ENCODE measurements at places on chromosomes 12 and 14.
A peak's percentile ranks its signal among the peaks of the same experiment; 100 is the strongest.

- DNase-seq = no peak
Measured at GRCh38 chr14:101225157-101226152, 321.9 kb upstream of the RTL1 start.

GRCh38 chr12:74490390-74491064 is 47.1 kb upstream of the ATXN7L3B start:
- DNase-seq = no peak

DNA sequence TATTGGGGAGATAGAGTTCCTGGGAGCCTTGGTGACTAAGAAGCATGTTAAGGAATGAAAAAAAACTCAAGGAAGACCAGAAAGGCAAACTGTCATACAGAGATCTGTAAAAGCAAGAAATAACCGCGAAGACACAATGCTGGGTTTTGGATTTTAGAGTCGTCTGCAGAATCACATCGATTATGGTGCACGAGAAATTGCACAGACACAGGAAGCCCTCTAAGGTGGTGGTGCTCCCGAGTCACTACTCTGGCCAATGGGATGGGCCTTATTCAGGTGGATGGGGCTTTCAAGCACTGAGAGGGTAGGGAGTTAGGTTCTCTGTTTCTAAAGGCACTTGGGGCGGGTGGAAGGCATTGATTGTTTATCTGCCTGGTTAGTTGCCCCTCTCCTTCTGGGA is 10.3 kb upstream of the FLVCR2 start:
- no peak for DNase-seq

GRCh38 chr14:68669111-68669511 is 123.8 kb downstream of the ZFP36L1 start:
- no peak for DNase-seq

DNA sequence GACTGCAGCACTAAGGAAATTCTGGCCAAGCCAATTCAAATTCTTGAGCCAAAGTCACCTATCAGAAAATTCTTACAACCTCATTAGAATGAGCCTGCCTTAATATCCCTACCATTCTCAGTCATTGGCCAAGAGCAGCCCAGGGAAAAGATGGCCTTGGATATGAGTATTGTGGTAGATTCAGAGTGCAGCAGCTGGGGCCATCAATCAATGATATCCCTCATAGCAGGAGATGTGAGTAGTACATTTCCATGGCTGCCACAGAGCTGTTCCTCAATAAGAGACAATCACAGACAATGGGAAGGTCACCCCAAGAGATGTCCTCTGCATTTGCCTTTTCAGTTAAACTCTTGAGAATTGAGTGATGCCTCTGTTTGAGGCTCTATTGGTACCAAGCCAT is 161.6 kb downstream of the DYRK2 start:
- no peak for DNase-seq

DNA sequence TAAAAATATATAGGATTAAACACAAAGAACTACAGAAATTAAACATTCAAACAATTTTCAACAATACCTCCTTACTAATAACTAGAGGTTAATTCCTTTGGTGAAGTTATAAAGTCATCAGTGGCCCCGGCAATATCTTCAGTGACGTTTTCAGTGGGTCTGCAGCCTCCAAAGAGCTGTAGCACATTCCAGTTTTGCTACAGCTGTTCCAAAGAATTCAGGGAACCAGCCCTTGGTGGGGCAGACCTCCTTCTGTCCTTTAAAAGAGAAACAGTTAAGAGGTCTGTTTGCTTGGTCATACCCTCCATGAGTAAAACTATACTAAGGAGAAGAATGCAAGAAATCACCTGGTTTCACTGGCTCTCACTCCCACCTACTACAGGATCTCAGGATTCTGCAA is 99.2 kb upstream of the ZDHHC17 start:
- DNase-seq = no peak

- DNase-seq = no peak
Measured at GRCh38 chr12:109814600-109815150, 18.5 kb downstream of the TRPV4 start.

GRCh38 chr12:51323966-51324895 is at the start of gene BIN2:
BIN2 (minus strand) TSS chr12:51324174; CDS start chr12:51324102, 72 bp downstream.
- no peak for DNase-seq

DNA sequence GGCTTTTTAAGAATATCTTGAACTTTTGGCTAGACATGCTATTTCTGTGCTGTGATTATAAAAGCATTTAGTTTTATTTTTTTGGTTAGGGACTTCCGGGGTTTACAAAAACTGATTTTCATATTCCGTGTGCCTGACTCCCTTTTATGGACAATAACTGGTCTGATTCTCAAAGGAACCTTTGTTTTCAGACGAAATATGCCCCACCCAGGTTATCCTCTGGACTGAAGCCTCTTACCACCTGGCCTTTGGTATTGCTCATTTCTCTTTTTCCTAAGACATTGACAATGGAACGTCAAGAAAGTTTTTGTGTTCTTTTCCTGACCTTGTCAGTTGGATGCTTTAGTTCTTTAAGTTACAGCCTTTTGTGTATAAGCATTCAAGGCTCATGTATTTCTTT is 10.8 kb downstream of the TIGAR start:
- DNase-seq = no peak

DNA sequence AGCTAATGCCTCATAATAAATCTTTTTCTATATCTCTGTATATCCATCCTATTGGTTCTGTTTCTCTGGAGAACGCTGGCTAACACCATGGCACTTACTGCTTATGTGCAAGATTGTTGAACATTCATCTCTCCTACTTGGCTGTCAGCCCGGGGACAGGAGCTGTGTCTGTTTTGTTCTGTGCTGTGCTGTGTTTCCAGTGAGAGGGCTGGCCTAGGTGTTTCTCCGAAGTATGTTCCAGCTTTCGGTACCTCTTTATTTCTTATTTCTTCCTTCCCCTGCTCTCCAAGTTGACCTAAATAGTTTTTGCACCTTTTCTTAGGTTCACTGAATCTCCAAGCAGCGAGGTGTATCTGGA is 18.8 kb upstream of the NR4A1 start:
- peak; percentile 78 for DNase-seq

DNA sequence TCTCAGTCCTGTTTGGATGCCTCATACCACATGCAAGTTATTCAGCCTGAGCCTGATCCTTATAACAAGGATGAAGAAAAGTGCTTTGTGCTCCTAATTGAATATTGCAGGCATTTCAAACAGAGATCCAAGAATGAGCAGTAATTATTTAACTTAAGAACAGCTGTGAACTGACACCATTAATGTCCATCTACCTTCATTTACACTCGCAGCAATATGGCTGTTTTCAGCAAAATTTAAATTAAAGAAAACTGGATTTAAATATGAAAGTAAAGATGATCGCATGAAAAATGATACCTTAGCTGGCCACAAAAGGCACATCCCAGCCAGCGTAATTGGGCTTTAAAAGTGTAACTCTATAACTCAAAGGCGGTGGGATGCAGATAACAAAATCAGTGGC is 466.3 kb downstream of the GALC start:
- no peak for DNase-seq

DNA sequence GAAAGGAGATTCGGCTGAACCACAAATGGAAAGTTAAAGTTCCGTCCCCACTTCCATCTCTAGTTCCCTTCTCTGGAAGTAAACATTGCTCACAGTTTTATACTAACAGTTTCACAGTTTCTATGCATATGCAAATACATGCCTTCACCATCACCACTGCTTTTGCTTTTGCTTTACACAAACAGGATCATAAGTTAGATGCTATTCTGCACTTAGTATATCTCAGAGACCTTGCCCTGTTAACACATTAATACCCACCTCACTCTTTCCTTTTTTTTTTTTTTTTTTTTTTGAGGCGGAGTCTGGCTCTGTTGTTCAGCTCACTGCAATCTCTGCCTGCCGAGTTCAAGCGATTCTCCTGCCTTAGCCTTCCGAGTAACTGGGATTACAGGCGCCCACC is 890 bp downstream of the TEP1 start:
- DNase-seq = no peak

DNA sequence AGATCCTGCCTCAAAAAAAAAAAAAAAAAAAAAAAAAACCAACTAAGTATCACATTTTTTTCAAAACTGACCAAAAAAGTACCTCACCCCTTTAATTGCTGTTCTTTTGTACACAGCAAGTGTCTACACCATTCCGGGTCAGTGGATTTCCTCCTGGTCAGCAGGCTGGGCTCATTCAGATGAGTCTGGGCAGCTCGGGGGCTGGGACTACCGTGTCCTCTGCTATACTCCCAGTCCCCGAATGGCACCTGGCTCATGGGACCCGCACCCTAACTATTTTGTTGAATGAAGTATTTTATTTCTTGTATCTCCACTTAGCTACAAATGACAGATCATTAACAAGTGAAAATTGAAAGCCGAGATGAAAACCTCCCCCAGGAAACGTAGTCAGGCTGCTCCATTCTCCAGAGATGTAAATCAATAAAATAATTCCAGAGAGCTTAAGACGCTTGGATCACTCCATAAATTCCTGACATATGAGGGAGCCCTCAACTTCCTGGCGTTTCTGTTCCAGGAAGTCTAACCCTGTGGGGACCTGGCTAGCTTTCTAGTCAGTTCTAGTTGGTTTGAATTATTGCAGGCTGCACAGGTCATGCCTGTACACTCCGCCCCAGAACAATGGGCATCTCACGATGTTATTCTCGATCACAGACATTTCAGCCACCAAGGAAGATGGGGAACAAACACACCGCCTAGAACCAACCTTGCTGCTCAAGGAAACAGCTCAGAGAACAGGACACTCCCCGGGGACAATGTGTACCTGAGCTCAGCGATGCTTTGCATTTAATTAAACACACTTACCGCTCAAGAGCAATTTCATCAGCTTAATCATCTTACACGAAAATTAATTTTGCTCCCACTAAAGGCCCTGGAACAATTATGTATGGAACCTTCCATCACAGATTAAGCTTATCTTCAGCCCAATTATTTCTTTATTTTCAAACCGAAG is 76.3 kb downstream of the RIMBP2 start:
- no peak for DNase-seq

- DNase-seq = no peak
Measured at GRCh38 chr12:67515679-67516340, 132.7 kb upstream of the DYRK2 start.

DNA sequence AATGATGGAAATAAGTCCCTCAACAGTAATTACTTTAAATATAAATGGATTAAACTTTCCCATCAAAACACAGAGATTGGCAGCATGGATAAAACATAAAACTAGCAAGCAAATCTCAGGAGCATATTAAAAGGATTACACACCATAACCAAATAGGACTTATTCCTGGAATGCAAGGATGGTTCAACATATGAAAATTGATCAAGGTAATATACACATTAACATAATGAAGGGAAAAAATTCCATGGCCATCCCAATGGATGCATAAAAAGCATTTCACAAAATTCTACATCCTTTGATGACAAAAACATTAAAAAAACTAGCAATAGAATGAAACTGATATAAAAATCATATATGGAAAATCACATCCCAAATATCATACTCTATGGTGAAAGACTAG is 13.6 kb downstream of the CACNA2D4 start:
- no peak for DNase-seq

DNA sequence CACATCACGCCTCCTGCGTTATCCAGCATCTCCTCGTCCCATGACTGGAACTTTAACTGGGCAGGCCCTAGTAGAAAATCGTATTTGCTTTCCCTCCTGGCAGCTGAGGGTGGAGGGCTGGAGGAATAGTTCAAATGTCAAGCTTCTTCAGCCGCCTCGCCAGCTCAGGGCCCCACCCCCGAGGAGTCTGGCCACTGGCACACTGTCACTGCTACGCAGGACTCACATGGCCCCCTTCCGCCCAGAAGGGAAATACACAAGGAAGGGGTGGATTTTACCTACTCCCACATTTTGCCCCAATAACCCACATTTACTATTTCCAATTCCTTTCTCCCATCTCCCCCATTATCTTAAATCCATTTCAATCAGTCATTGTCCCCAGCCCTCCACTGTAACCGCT is 8.6 kb downstream of the SLC6A13 start:
- no peak for DNase-seq

DNA sequence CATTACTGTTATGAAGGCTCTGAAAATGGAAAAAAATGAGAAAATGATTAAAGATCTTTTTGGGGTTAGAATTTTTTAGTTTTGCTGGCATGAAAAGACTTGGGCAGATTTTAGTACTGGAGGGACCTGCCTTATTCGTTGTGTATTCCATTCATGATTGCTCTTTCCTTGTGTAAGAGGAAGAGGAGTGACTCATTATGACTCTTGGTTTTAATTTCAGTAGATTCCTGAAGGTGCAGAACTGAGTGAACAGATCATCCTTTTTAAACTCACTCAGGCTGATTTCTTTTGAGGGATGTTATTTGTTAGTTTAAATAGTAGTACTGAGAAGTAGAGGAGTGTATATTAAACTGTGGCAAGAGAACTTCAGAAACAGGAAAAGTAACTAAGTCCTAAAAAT is 41.6 kb downstream of the AKAP6 start:
- DNase-seq = no peak

DNA sequence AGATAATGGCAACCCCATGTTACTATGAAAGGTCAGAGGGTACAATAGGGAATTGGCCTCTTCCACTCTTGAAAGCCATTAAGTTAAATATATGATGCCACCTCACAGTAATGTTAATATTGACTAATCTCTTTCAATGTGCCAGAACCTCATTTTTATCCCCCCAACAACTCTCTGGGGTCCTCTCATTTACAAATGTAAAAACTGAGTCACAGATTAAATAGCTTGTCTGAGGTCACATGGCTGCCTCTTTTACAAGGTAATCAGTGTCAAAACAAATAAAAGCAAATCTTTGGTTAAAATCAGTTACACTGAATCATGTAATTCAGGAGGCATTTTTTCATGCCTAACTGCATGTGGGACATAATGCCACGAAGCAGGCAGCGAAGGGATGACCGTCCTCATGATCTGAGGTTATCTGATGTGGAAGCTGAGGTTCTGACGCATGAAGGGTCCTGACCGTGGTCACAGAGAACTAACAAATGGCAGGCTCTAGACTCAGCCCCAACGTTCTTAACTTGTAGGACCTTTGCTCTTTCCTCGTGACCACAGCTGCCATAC is 78.5 kb downstream of the PTPN21 start:
- no peak for DNase-seq

GRCh38 chr14:84856751-84857534 is 673.0 kb upstream of the FLRT2 start:
- no peak for DNase-seq

- no peak for DNase-seq
Measured at GRCh38 chr14:40682131-40682913, 924.4 kb upstream of the LRFN5 start.

DNA sequence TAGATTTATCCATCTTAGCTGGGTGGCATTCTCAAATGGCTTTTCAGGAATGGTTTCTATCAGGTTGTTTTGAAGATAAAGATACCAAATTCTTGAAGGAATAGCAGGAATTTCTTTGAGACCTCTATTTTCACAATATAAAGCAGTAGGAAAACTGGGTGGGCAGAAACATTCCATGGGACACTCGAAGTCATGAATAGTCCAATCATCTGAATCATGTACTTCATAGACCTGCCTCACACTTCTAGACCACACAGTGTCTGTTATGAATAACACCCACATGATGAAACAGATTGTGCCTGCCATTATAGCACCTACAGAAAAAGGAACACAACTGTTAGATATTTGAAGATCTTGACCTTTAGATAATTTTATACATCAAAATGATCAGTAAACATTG is 1.8 kb downstream of the KERA start:
- DNase-seq = no peak
